ENCODE measurements at places on chromosomes 1 and 21.

DNA sequence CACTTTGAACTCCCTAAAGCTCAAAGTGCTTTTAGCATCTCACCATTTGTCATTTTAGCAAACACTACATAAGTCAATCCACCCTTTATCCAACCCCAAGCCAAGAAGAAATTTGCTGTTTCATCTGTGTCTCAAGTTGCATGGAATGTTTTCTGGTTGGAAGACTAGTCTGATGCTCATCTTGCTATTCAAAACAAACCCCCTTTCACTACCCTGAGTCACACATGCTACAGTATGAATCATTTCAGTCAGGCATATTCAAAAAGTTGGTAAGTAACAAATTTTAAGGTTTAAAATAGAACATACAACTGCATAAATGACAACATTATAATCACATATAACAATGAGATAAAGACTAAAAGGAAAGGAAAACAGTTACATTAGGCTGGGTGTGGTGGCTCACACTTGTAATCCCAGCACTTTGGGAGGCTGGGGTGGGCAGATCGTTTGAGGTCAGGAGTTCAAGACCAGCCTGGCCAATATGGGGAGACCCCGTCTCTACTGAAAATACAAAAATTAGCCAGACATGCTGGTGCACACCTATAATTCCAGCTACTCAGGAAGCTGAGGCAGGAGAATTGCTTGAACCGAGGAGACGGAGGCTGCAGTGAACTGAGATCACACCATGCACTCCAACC is 38.7 kb downstream of the DSTYK start:
- no peak for DNase-seq

- no peak for DNase-seq
Measured at GRCh38 chr21:38284216-38284615, 27.4 kb downstream of the KCNJ15 start.

GRCh38 chr1:3383679-3384078 is 70.8 kb upstream of the ARHGEF16 start:
- no peak for DNase-seq

DNA sequence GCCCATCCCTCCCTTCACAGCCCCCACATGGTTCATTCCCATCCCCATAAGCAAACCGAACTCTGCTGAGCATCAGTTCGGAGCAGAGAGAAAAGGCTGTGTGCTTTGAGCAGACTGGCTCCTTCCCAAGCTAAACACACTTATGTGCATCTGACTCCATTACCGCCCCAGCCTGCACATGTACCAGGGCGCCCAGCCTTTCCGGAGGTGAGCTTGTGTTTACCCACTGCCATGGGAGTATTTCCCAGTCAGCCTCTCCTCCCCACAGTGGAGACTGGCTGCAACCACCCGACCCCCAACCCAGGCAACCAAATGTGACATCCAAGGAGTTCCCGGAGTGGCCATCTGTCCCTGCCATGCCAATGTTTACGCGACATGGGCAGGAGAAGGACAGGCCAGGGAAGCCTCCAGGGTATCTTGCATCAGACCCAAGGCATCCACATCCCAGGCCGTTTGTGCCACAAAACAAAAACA is 9.4 kb downstream of the TIAM1 start:
- no peak for DNase-seq

GRCh38 chr1:216425577-216425976 is 2.3 kb upstream of the USH2A start:
- no peak for DNase-seq

GRCh38 chr1:228925691-228926090 is 190.4 kb downstream of the RHOU start:
- DNase-seq, result no peak

DNA sequence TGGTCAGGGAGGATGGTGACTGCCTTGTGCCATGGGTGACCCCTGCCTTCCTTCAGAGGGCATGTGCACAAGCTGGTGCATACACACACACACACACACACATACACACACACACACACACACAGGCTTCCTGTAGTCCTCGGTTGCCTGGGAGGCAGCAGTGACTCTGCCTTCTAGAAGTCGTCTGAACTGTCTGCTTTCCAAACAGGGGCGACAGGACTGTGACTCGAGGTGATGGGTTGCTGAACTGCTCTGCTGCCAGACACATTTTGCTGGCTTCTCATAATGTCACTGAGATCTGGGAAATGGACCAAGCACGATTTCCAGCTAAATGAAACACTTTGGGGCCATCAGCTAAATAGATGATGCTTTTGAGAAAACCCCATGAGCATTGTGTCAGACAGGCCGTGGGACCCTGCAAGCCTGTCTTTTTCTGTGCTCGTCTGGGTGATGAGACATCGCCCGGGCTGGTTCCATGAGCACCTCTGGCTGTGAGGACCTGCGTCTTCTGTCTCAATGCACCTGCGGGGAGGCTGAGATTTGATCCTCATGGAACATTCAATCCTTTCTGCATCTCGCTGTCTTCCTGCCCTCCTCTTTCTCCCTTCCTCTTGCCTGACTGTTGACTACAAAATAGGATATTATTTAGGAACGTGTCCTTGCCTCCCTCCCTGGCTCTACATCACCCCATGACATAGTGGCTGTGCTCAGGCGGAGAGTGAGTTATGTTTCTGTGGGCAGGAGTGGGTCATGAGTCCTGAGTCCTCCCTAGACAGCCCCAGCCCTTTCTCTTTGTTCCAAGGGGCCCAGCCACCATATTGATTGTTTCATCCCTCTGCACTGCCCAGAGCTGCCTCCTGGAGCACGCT is 436.8 kb downstream of the CAMTA1 start:
- no peak for DNase-seq

GRCh38 chr1:116911779-116912469 is 2.2 kb downstream of the PTGFRN start:
- no peak for DNase-seq

GRCh38 chr1:52479076-52479475 is 73.8 kb downstream of the TUT4 start:
- no peak for DNase-seq
